ENCODE measurements at places on chromosomes 1 and 21.

DNA sequence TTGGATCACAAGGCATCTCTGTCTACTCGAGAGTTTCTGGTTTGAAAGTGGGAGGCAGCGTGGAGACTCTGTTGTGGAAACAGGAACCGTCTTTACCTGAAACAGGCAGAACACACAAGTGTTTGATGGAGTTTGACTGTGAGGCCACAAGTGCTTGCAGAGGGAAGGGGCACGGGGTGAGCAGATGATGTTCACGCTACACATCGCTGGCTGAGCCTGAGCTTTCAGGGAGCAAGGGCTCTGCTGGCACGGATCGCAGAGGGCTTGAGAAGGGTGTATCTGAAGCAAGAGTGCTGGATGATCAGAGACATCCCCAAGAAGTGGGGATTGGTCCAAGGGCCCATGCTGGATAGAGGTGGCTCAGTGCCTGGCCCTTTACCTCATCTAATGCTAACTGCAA, 59.3 kb downstream of the IGSF21 start:
- no peak for DNase-seq

DNA sequence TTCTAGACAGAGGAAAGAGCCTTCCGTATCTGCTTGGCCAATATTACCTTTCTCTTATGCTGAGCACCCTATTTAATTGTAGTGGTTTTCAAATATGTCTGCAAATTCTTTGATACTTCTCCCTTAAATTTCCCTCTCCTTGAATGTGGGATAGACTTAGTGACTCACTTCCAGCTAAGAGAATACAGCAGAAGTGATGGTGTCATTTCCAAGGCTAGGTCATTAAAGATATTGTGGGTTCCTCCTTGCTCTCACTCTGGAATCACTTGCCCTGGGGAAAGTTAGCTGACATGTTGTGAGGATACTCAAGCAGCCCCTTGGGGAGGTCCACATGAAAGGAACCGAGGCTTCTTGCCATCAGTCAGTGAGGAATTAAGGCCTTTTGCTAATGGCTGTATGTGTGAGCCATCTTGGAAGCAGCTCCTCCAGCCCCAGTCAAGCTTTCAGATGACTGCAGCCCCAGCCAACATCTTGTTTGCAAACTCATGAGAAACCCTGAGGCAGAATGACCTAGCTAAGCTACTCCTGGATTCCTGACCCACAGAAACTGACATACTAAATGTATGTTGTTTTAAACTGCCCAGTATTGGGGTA, 8.1 kb upstream of the CITED4 start:
- DNase-seq = no peak

DNA sequence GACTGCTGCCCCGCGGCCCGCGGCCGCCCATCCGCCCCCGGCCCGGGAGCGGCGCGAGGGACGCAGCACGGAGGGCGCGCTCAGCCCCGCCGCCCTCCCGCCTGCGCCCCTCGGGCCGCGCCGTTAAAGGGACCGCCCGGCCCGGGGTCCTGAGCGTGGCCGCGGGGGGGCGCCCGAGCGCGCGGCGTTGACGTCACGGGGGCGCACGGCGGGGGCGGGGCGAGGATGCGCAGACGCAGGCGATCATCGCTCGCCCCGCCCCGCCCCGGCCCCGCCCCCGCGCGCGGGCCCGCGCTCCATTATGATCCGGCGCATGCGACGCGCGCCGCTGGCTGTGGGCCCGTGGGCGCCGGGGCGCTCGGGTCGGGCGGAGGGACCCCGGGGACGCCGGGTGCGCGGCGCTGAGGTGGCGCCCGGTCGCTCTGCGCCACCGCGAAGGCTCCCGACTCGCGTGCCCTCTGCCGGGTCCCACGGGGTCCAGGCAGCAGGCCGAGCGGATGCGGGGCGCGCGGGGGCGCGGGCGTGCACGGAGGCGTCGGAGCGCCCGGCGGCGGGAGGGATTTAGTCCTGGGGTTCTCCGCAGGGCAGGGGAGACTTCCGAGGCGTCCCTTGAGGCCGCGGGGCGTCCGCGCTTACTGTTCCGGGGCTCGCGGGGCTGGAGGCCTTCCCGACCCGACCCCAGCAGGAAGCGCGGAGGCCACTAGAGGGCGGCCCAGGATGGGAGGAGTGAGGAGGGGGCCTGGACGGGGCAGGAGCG, at the start of gene DVL1:
Gene DVL1, minus strand, starts transcription at position 163 of the 757 bp plus-strand sequence. CDS start 353 bp downstream, outside the sequence.
- peak; percentile 48 for DNase-seq

DNA sequence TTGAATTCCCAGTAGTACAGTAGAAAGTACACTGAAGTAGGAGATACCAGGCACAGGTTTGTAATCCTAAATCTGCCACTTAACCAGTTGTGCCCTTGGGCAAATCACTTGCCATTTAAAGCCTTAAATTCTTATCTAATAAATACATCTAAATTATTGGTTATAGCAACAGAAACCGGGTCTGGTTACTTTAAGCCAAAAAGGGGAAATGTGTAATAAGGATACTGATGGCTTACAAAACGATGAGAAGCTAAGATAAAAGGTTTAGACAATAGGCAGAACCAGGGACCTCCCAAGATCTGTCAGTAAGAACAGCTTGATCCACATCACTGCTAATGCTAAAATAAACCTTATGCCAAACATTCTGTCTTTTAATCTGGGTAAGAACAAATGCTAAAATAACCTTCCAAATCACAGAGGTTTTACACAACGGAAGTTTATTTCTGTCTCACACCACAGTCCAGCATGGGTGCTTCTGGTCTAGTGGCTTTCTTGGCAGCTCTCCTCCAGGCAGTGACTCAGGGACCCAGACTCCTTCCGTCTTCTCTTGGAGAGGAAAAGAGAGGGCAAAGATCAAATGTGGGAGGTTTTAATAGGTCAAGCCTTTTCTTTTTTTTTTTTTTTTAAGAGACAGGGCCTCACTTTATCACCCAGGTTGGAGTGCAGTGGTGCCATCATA, 16.5 kb upstream of the ZMYM1 start:
- DNase-seq = no peak

DNA sequence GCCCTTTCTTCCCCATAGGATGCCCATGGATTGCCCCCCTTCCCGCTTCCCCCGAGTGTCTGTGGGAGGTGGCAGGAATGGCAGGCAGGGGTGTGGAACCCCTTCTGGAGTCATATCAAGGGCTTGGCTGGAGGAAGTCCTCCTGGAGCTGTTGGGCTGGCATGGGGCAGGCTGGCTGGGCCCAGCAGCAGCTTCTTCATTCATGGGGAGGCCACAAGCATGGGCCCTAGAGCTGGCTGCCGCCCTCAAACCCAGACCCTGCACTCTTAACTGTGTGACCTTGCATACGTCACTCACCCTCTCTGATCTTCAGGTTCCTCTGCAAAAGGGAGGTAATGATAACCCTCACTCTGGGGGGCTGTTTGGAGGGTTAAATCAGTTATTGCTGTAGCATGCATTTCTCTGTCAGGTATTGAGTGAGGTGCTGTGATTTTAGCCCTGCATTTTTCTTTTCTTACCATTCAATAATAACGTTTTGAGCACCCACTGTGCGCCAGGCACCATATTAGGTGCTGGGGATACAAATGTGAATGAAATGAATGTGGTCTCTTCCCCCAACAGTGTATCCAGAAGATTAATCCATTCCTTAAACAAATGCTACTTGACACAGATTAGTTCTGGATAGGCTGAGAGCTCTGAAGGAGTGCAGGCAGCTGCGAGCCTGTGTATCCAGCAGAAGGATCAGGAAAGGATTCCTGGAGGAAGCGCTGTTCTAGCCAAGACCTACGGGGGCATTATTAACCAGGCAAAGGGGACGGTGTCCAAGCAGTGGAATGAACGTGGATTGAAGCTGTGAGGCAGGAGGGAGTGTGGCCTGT, 9.3 kb downstream of the PCSK9 start:
- peak; percentile 68 for DNase-seq
